NCI-H146 (cell line): ENCODE measurements at places on chromosomes 7 and 10.

- DNase-seq = no peak
These were observed 26.8 kb downstream of the LYZL2 start for GRCh38 chr10:30602747-30603146.

GRCh38 chr10:72133517-72133916 lies 45.2 kb upstream of the SPOCK2 start:
- DNase-seq = no peak

- no peak for DNase-seq
These were observed 14.5 kb downstream of the PALD1 start for GRCh38 chr10:70492786-70493659.

- DNase-seq = no peak
These were observed 32.8 kb upstream of the SORCS3 start for GRCh38 chr10:104608091-104608828.

DNA sequence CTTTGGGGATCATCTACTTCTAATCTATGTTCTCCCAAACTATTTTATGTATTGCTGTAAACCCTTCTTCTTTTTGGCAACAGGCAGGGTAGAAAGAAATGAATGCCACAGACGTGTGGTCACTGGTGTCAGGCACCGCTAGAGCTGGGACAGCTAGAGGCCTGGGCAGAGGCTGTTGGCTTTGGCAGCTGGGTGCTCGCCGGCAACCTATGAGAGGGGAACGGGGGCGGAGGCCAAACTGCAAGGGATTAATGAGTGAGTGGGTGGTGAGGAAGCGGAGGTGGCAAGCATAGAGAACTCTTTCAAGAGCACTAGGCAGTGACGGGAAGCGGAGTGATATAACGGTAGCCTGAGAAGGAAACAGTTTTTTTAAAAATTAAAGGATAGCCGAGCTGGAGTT lies 78.5 kb downstream of the CREB5 start:
- no peak for DNase-seq

- no peak for DNase-seq
These were observed 257.1 kb downstream of the SFMBT2 start for GRCh38 chr10:7153750-7154149.

GRCh38 chr10:128115356-128115755 lies 10.9 kb downstream of the MKI67 start:
- no peak for DNase-seq

GRCh38 chr10:79339266-79339665 lies 8.0 kb upstream of the PPIF start:
- no peak for DNase-seq

GRCh38 chr7:116446212-116446855 lies 53.2 kb upstream of the CAV2 start:
- DNase-seq = no peak

DNA sequence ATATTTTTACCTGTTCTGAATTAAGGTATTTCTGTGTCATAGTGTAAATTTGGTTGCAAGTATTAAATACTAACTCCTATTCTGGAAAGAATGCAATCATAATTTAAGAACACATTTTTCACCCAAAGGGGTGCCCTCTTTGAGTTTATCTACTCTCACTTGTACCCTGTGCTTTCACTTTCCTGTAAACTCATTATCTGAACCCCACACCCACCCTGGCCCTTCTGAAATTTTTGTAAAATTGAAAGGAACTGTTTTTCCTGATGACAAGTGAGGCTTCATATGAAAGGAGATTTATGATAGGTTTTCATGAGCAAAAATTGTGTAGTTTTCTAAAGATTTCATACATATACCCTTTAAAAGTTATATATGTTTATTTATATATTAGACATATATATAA lies 134.5 kb downstream of the WNT2 start:
- no peak for DNase-seq

DNA sequence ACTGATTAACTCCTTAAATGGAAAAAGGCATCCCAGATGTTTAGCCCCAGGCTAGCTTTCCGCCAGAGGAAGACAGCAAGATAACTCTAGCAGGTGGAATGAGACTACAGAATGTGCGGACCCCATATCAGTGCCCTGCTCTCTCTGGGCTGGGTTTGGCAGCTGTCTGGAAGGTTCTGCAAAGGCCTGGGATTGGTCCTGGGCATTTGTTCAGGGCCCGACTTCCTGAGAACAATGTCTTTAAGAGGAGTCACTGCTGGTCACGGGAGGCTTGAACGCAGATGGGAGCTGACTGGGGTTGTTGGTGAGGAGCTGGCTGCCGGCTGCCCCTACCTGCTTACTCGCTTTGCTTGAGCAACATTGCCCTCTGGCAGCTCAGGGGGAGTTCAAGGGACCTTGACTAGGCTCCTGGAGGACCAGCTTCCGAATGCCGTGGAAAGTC lies 130.6 kb upstream of the BTBD16 start:
- no peak for DNase-seq

- no peak for DNase-seq
These were observed 48.6 kb downstream of the ICA1 start for GRCh38 chr7:8213381-8213780.
